ENCODE measurements at places on chromosomes 1 and 21.

DNA sequence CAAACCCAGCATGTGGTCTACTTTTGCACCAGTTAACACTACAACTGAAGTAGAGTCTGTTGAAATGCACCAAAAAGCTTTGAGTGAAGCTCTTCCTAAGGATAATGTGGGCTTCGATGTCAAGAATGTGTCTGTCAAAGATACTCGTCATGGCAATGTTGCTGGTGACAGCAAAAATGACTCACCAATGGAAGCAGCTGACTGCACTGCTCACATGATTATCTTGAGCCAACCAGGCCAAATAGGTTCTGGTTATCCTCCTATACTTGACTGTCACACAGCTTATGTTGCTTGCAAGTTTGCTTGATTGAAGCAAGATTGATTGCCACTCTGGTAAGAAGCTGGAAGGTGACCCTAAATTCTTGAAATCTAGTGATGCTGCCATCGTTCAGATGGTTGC is 85.2 kb downstream of the DENND1B start:
- no peak for DNase-seq

DNA sequence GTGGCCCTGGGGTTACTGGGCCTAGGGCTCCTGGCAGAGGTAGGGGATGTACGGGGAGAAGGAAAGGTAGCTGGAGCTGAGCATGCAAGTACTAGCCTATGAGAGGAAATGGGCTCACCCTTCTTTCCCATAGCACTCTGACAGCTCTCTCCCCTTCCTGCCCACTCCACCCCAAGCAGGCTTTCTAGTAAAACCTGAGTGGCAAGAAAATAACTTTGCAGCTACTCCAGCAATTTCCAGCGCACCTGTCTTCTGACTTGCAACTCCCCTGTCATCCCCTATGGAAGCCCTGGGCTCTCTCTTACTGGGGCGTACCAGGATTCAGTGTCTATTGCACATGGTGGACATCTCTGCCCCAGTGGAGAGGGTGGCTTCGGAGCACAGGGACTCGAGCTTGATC is 6.7 kb upstream of the IVL start:
- no peak for DNase-seq

DNA sequence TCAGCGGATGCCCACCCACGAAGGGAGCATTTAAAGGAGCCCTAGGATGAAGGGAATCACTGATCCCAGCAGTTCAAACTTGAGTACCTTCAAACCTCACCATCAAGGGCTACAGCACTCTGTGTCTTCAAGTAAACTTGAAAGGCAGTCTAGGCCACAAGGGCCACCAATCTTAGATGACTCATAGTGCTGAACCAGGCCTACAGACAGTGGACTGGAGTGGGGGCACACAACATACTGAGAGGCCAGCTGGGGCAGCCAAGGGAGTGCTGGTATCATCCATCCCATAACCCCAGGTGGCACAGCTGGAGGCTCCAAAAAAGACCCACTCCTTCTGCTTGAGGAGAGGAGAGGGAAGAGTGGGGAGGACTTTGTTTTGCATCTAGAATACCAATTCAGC is 345.4 kb downstream of the DUSP10 start:
- no peak for DNase-seq

GRCh38 chr1:193971595-193971994 is 785.2 kb upstream of the B3GALT2 start:
- DNase-seq = no peak

GRCh38 chr1:70041317-70042045 is 163.9 kb downstream of the LRRC40 start:
- DNase-seq = no peak

Data from hypothalamus (tissue), 51 donors.